Stimulated activated CD4-positive, alpha-beta T cell treated with anti-CD3 and anti-CD28 coated beads, Interleukin-15, amount 100 ng/mL, for 24 hours (primary cell): ENCODE measurements at places on chromosomes 1 and 21.

GRCh38 chr1:171963762-171964161 is 122.5 kb downstream of the DNM3 start:
- DNase-seq: no peak

DNA sequence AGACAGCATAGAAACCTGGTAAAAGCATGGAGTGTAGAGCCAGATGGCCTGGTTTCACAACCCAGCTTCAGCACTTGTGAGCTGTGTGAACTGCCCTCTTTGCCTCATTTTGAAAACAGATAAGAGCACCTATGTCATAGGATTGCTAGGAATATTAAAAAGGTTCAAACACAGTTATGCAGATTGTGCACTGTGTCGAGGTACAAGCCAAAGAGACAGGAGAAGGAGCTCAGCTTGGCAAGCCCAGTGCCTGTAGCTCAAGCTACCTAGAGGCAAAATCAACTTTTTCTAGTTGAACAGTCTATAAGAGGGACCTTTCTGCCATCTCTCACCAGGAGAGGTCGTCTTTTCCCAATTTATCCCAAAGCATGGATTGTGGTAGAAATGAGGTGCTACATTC is 5.0 kb downstream of the CHODL start:
- DNase-seq: no peak

GRCh38 chr1:214401666-214402065 is 120.7 kb downstream of the SMYD2 start:
- no peak for DNase-seq

GRCh38 chr1:239843541-239843940 is 248.1 kb upstream of the FMN2 start:
- DNase-seq: no peak

GRCh38 chr1:90381598-90381997 is 335.5 kb downstream of the BARHL2 start:
- no peak for DNase-seq

GRCh38 chr1:192968323-192968722 is 90.8 kb downstream of the UCHL5 start:
- DNase-seq: no peak

DNA sequence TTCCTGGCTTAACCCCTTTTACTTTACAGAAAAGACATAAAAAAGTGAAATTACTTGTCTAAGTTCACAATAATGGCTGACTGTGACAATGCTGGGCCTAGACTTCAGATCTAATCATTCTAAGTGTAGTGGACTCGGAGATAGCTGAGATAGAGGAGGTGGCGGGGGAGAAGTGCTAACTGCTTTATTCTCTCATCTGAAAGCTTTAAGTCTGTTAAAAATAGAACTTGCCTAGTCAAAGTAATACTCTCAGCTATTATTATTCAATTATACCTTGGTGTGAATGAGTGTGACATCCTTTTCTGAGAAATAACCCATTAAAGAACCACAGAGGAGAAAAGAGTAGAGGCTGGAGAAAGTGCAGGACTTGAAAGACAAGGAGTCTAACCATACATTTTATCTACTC is 96.1 kb upstream of the OLIG2 start:
- DNase-seq: peak; percentile 32

DNA sequence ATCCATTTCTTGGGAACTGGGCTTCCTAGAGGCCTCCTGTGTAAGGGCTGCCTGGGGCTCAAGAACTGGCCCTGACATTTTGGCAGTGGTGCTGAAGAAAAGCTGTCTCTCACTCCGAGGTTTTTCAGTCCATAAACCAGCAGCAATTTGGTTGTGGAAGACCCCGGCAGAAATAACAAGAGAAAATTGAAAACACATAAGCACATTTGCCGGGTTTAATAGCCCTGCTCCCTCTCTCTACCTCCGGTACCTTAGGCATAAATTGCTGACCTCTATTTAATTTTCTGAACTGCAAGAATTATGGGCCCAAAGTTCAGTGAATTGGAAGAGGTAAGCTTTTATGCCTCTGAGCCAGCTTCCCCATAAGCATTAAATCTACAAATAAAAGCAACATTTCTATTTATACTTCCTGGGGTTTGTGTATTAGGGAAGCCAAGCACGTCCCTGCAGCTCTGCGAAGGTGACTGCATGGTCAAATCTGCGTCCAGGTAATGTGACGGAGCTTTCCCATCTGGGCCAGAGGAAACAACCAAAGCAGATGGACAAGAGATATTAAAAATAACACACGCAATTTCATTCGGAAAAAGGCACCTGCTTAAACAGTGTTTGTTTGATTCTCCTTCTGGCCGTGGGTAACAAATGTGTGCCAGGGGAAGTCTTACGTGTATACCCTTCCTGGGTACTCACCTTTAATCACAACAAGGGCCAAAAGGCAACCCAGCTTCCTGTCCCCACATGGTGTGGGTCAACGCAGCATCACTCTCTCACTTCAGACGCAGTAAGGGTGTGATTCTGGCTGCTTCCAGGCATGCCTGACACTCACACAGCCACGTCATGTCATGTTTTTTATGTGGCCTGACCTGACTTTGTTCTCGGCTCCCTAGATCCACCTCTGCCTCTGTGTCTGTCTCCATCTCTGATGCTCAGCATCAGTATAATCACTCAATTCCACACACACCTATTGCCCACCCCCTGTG is 69.2 kb downstream of the PAPPA2 start:
- no peak for DNase-seq

DNA sequence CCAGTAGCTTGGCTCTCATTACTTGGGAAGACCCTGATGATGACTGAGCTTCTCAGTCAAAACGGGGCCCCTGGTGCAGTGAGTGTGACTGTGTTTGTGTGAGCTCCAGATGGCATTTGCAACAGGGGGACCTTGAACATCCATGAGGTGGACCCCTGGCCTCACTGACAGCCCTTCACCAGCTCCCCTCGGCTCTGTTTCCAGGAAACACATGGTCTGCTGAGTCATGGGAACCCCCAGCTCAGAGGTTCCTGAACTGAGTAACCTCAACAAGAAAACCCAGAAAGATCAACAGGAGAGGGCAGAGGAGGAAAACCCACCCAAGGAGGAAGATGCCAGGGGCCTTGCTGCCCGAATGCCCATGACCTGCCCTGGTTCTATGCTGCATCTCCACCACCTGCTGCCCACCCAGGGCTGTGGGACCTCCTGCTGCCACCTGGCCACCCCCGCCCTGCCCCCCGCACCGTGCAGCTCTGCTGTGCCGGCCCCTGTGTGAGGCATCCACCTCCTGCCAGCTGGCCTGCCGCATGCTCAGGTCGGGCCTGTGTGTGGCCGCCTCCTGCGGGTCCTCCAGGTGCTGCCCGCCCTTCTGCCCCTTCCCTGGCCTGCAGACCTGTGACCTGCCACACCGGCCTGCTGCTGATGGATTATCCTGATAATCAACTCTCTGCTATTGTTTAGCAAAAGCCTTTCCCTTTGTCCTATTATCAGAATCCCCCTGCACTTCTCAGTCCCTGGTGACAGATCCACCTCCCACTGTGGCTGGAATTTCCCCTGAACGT is 4.2 kb upstream of the KRTAP12-1 start:
- DNase-seq: no peak

DNA sequence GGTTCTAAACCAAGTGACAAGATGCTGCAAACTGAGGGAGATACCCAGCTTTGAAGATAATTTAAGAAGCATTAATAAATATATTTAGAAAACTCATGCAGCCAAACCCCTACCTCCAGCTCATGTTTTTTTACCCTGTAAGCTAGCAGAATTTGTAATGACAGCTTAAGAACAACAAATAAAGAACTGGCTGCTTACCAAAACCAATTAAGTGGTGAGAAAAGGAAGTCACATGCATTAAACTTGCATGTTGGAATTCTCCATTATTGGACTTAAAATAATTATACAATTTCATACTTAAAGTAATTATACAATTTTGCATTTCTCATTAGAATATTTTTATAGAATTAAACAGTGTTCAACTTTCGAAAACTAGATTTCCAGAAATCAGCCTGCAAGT is 75.6 kb upstream of the CNIH3 start:
- no peak for DNase-seq

DNA sequence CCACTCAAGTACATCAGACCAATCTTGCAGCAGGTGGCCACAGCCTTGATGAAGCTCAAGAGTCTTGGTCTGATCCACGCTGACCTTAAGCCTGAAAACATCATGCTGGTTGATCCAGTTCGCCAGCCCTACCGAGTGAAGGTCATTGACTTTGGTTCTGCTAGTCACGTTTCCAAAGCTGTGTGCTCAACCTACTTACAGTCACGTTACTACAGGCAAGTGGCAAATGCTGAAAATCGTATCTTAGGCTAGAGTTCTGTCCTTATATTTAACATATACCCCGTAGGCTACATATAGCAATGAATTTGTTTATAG is 12.1 kb downstream of the HIPK1 start:
- DNase-seq: no peak

- DNase-seq: peak; percentile 21
These were observed 56.6 kb downstream of the ATP1B1 start for GRCh38 chr1:169163059-169163458.

DNA sequence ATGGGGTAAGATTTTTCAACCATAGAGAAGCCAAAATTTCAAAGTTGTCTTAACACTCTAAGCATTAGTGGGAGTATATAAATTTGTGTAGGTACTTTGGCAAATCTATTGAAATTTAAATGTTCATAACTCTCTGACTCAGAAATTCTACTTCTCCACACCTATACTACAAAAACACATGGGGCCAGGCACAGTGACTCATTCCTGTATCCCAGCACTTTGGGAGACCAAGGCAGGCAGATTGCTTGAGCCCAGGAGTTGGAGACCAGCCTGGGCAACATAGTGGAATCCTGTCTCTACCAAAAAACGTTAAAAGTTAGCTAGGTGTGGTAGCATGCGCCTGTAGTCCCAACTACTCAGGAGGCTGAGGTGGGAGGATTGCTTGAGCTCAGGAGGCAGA is 41.3 kb upstream of the RAVER2 start:
- no peak for DNase-seq

DNA sequence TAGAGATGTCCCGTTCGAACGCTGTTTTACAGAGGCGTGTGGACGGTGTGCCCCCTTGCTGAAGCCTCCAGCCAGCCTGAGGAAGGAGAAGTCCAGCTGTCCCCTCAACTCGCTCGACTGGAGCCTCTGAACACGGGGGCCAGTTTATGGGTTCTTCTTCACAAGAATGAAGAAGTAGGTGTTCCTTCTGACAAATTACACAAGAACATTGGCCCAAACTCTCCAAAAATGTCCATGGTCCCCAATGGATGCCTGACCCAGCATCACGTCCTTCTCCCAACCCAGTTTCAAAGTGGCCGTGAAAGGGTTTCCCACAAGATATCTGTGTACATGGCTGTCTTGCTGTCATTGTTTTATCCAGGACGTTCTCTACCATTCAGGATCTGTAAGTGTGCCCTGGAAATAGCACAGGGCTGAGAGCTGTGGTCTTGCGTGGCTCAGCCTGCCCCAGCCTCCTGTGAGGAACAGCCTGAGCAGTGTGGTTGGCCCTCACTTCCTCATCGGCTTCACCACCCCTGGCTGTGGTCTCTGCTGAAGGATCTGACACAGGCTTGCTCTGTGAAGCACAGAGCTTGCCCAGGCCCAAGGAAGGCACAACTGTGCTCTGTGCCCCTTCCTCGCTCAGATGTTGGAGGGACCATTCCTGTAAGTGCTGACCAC is 1.0 kb upstream of the S100B start:
- DNase-seq: peak; percentile 43

DNA sequence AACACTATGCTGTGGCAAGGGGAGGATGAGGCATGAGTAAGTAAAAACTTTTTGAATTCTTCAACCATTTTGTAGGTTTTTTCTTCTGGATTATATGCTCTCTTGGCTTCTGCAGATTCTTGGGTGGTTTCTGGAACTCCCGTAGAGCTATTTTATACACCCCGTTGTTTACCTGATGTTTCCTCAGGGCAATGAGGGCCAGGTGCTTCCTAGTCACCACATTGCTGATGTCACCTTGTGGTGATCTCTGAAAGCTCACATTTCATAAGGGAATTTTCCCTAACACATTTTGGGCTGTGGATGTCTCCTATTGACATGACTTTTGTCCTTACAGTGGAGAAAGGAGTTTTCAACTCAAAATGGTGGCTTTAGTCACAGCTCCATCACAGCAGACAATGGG is 356.6 kb downstream of the PLA2G4A start:
- DNase-seq: no peak

GRCh38 chr1:13619909-13620308 is 36.3 kb downstream of the PDPN start:
- DNase-seq: no peak

- no peak for DNase-seq
These were observed 1.4 kb downstream of the LRRC7 start for GRCh38 chr1:69569175-69569541.

- no peak for DNase-seq
These were observed 58.9 kb upstream of the TLR5 start for GRCh38 chr1:223201967-223202366.

- DNase-seq: no peak
These were observed 738.7 kb downstream of the LTN1 start for GRCh38 chr21:28253961-28254360.

DNA sequence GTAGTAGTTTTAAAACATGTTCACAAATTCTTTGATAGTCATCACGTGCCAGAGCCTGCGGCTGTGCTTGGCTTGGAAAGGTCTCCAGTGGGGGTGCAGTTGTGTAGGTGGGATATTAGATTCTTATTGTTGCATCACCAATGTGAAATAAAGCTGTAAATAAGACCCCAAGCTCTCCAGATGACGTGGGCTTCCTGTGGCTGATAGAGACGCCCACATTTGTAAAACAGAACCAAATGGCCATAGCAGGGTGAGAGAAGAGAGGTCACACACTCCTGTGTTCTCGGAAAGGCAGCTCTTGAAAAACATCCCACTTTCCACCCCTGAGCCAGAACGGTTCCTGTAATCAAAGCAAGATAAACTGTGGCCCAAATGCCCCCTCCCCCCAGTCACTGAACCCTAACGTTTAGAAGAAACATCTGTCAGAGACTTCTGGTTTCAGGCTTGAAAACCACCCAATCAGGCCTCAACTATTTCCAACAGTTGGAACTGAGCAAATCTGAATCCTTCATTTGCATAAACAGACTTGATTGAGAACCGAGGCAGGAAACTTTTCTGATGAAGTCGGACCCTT is 6.6 kb upstream of the NTPCR start:
- DNase-seq: peak; percentile 44

- DNase-seq: no peak
These were observed 22.7 kb downstream of the PLEKHA6 start for GRCh38 chr1:204337036-204337429.
